ENCODE measurements at places on chromosomes 16 and 17.

DNA sequence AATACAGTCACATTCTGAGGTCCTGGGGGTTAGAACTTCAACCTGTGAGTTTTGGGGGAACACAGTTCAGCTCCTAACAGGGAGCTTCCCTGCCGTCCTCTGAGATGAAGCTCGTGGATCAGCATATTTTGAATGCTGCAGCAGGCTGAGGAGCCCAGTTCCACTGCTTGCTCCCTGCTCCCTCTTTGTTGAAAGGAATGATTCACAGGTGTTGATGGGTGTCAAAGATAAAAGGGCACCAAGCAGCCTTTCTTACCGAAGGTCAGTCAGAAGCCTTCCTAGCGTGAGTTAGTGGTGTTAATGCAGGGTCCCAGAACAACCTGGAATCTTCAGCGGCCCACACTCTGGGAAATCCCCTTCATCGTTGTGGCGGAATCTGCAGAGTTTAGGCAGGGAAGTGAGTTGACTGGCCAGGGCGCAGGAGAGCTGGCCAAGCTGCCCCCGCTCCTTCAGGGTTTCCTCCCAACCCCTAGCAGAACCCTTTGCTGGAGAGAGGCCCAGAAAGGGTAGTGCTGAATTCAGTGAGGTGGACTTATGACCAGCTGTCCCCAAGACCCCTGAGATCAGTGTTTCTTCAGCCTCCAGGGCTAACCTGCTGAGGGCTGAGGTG is 114.8 kb downstream of the GNAO1 start:
- DNase-seq: no peak

DNA sequence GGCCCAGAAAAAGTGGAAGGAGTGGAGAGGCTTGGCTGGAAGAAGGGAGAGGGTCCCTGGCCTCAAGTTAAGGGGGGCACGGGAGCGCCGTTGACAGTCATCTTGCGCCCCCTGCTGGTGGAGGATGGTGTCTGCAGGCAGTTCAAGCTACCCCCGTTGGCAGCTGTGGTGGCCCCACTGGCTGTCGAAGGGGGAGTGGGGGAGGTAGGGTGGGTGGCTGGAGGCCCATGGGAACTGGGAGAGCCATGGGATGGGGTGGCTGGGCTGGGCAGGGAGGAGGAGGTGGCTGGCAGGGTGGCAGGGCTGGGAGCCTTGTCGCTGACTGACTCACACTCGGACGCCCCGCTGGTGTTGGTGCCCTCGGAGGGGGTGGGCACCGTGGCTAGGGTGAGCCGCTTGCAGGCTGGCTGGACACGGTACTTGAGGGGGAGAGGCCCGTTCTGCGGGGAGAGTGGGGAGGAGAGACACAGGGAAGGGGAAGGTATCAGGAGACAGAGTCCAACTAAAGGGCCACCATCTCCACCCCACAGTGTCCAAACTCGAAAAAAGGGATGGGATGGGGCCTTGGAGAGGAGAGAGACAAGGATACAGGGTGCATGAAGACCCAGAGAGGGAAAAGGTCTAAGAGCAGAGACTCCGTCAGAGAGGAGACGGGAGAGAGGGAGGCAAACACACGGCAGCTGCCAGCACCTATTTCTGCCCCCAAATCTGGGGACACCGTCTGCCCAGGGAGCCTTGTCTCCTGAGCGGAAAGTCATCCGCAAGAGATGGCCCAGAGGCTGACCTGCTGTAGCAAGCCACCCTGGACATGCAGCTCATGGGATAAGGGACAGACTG is 5.2 kb downstream of the CISD3 start:
- DNase-seq: peak; percentile 92

GRCh38 chr16:50126183-50126582 is 26.9 kb upstream of the TENT4B start:
- DNase-seq: no peak

DNA sequence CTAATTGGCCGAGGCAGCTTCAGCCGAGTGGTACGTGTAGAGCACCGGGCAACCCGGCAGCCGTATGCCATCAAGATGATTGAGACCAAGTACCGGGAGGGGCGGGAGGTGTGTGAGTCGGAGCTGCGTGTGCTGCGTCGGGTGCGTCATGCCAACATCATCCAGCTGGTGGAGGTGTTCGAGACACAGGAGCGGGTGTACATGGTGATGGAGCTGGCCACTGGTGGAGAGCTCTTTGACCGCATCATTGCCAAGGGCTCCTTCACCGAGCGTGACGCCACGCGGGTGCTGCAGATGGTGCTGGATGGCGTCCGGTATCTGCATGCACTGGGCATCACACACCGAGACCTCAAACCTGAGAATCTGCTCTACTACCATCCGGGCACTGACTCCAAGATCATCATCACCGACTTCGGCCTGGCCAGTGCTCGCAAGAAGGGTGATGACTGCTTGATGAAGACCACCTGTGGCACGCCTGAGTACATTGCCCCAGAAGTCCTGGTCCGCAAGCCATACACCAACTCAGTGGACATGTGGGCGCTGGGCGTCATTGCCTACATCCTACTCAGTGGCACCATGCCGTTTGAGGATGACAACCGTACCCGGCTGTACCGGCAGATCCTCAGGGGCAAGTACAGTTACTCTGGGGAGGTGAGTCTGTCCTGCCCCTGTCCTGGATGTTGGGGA is 16.1 kb downstream of the PSKH1 start:
- no peak for DNase-seq

GRCh38 chr17:17445925-17446665 is 30.7 kb upstream of the MED9 start:
- no peak for DNase-seq

DNA sequence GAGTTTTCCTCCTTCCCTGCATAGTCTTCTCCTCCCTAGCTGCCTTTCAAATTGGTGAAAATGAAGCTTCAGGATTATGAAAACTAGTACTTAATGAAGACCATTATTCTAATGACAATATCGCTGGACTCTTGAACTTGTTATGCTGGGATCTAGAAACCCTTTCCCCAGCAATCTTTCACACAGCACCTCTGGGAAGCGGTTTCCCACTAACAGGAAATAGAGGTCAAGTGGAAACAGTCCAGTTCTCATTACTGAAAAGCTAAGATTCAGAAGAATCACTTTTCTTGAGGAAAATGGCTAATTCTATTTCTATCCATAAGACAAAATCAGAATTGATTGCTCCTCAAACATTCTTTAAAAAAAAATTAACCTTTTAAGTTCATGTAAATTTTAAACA is 2.0 kb upstream of the VEZF1 start:
- no peak for DNase-seq

- DNase-seq: no peak
Observed at GRCh38 chr17:57166803-57167202, 81.8 kb downstream of the AKAP1 start.

DNA sequence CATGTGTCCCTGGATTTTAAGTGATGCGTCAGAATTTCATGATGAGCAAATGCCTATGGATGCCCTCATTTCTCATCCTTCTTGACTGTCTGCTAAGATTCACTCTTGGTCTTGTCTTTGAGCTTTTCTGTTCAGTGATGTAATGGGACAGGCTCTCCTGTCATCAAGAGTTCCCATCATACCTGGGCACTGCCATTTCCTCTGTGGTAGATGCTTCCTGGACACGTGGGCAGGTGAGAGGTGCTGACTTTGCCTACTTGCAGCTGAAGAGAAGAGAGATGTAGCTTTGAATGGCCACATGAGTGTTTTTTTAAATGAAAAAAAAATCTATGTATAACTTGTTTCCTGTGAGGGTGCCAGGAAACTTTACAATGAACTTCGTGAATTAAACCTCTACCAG is 557.7 kb downstream of the MAF start:
- DNase-seq: peak; percentile 72

DNA sequence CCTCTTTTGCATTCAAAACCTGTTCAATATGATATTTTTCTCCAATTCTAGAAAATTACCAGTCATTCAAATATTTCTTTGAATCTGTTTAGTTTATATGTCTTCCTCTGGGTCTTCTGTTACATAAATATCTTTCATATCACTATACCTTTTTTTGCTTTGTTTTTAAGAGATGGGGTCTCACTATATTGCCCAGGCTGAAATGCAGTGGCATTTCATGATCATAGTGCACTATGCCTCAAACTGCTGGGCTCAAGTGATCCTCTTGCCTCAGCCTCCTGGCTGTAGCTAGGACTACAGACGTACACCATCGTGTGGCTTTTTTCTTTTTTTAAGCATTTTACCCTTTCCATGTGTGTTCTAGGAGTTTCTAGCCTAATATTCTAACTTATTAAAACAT is 38.8 kb downstream of the NSRP1 start:
- DNase-seq: no peak

GRCh38 chr17:69342896-69343644 is 16.1 kb upstream of the ABCA5 start:
- DNase-seq: no peak

- DNase-seq: no peak
Observed at GRCh38 chr17:43574348-43574747, 28.2 kb upstream of the ETV4 start.

DNA sequence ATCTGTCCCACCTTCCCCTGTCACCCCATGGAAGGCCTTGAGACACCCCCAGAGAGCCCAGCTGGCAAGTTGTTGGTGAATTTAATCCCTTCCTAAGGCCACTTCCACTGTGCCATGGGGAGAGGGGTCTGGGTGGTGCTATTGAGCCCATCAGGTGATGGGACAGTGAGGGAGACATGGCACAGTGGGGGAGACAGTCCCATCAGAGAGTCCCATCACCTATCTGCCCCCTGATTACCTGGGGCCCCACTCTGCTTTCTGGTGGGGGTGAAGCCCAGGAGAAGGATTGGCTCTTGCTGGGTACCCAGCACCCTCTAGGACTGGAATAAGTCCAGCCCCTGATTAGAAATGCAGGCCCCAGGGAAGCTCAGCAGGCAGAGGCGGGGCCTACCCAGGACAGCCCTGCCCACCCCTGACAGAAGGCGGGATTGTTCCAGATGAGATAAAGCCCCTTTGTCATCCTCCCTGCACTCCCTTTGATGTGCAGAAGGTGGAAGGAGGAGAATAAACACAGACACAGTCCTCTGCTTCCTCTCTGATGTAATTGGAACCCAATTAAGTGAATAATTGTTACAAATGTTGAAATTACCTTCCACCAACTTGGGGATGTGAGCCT is 18.9 kb downstream of the TMEM132E start:
- no peak for DNase-seq

- no peak for DNase-seq
Observed at GRCh38 chr16:65975049-65975708, 391.3 kb upstream of the CDH5 start.

DNA sequence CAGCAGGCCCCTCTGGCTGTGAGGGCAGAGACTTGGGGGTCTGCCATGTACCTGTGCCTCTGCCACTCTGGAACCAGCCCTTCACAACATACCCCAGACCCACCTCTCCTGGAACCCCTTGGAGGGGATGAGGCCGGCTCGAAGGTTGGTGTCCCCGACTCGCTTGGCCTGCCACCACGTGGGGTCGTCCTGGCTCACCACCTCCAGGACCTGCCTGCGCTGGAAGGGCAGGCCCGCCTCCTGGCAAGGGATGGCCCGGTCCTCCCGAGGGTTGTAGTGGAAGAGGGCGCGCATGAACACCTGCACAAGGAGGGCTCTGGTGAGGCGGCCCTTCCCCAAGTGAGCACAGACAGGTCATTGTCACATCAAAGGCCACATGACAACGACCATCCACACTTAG is 12.2 kb downstream of the MPP3 start:
- peak; percentile 36 for DNase-seq

DNA sequence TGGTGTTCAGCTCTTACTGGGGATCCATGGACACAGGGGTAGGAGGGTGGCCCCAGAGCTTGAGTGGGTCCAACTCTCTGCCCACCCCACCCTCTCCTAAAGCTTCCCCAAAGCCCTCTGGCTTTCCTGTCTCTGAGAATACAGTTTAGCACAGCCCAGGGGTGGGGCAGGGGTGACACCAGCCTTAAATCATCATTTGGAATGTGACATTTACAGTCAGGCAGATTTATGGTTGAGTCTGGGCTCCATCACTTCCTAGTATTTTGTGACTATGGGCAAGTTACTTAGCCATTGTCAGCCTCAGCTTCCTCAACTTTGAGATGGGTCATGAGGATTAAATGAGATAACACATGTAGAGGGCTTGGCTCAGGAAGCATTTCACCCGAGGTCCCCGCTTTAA is 193.1 kb upstream of the IRX6 start:
- no peak for DNase-seq

- DNase-seq: no peak
Observed at GRCh38 chr16:11085916-11086315, 141.6 kb downstream of the CLEC16A start.

DNA sequence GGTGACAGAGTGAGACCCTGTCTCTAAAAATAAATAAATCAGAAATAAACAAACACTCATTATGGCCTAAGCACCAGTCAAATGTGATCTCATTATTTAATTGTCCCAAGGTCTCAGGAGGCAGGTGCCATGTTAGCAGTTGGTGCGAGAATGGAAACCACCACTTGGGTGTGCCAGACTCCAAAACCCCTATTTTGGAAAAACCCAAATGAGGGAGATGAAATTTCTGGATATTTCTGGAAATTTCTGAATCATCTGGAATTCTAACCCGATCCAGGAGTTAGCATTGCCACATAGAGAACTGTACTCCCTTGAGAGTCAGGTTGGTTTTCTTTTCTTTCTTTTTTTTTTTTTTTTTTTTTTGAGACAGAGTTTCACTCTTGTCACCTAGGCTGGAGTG is 264.0 kb downstream of the XYLT1 start:
- no peak for DNase-seq

DNA sequence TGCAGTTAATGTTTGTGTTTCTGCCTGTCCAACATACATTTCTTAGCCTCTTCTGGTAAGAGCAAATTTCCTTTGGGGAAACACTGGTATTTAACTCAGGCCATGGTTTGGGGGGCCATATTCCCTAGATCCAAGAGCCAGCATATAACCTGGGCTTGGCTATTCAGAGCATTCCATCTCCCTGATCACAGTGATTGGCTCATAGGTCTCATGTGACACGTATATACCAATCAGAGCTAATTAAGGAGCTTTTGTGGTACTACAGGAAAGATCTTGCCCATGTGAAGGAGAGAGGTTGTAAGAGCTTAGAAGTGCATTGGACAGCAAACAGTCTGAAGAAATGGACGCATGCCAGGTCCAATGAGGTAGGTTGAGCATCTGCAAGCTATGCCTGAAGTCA is 33.4 kb upstream of the GPR139 start:
- no peak for DNase-seq

DNA sequence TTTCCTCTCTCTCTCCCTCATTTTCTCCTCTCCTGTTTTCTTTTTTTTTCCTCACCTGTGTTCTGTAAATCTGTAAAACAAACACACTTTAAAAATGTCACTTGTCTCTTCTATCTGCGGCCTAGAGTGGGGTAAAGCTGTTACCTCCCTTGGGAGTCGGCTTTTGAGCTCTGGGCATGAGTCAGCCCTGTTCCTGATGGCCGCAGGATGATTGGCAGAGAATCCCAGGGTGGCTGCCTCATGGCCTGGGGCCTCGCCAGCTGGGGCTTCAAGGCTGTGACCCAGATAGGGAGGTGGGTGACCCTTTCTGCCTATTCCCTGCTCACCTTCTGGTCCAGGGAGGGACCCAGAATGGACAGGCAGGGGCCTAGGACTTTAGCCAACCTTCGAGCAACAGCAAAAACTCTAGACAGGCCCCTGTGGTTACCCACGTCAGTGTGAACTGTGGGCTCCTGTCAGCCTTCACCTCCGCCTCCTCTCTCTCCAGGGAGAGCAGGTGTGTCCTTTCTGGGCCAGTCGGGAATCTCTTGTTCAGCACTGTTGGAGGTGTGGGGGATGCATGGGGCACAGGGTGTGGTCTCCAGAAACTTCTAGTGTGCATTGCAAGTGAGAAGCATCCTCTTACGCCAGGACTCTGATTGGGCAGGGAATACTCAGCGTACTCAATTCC is 87.4 kb downstream of the RAP1GAP2 start:
- DNase-seq: no peak

GRCh38 chr16:20976576-20976975 is 76.0 kb downstream of the LYRM1 start:
- DNase-seq: no peak
